CD4-positive, alpha-beta T cell treated with Interleukin-12 subunit alpha and Interleukin-12 subunit beta, for 1 hour (primary cell): ENCODE measurements at places on chromosomes 12 and 14.
A peak's percentile ranks its signal among the peaks of the same experiment; 100 is the strongest.

GRCh38 chr14:67491741-67492507 is 3.4 kb upstream of the TMEM229B start:
- no peak for DNase-seq

DNA sequence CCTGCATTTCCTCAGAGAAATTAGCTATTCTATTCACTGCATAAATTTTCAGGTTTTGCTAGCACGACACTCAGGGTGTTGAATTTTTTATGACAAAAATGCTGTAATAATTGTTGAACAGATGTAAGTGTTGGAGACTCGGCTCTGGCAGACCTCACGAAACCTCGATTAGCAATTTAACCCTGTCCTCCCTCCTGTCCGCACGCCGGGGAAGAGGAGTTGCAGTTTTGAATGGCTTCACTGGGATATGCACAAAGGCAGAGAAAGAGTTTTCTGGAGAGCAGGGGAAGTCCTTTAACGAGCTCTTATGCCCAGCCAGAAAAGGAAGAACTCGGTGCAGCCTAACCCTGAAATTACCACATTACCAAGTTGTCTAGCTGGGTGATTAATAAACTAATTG is 661.1 kb downstream of the VRK1 start:
- DNase-seq: no peak

GRCh38 chr12:30358671-30359070 is 337.0 kb downstream of the IPO8 start:
- DNase-seq: no peak

DNA sequence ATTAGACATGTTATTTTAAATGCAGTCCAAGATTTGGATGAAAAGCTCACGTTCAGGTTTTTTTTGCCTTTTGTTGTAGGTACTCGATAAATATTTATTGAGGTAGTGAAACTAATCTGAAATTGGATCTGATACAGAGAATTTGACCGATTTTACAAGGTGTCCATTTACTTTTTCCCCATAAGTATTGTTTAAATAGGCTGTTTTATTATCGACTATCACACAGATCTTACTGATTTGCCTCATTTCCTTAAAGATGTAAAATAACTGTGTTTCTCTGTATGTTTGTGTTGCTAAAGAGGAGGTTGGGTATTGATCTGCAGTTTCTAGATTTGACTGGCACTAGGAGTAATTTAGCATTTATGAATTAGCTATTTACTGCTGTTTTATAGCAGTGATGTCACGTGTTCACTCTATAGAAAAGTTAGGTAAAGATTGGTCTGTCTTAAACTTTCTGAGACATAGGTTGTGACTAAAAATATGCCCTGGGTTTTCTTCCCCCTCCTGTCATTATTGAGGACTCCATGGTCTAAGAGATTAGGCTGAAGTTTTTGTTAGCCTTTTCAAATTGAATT is 3.5 kb downstream of the RAP1B start:
- no peak for DNase-seq

- DNase-seq: no peak
Measured at GRCh38 chr12:106378788-106379187, 21.2 kb downstream of the POLR3B start.

- no peak for DNase-seq
Measured at GRCh38 chr14:39175445-39176262, 600 bp downstream of the PNN start.

DNA sequence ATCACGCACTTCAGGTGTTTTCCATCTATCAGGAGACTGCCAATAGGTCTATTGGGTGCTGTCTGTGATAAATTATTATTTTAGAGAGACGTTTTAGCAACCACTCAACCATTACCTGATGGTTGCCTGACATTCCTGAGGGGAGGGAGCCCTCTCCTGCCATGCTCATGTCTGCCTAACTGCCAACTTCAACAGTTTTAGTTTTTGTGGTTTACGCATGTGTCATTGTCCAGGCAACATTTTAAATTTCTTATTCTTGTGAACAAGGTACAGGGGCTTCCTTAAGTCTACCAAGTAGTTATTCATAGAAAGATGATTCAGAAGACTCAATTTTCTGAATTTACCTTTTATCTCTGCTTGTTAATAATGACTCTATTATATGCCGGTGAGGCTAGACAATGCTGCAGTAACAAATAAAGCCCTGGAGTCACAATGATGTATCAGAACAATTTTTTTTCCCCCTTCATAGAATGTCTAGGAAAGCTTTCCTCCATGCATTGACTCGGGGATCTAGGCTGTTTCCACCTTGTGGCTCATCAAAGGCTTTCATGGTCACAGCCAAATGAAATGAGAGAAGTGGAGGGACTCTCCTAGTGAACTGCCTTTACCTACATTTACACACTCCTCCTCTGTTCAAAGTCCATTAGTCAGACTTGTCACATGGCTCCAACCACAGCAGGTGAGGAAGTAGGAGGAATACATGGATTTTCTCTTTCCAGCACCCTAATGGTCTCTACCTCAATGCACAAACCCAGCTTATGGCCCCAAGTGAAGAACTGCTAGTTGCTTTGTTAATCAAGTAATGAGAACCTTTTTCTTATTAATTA is 225.8 kb downstream of the CRADD start:
- DNase-seq: no peak

DNA sequence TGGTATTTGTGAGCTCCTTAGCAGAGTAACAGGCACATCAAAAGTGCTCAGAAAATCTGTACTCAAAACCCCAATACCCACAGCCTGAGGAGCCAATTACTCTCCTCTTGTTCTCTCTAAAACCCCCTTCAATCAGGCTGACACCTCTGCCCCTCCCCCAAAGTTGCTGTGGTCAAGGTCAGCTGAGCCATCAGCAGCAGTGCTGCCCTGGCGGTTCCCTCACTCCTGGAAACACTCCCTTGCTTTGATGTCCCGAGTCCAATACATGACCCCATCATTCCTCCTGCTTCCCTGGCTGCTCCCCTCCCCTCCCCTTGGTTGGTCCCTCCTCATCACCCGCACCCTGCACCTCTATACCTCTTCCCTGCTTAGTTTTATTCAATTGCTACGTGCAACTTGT is 57.2 kb upstream of the C14orf132 start:
- no peak for DNase-seq

DNA sequence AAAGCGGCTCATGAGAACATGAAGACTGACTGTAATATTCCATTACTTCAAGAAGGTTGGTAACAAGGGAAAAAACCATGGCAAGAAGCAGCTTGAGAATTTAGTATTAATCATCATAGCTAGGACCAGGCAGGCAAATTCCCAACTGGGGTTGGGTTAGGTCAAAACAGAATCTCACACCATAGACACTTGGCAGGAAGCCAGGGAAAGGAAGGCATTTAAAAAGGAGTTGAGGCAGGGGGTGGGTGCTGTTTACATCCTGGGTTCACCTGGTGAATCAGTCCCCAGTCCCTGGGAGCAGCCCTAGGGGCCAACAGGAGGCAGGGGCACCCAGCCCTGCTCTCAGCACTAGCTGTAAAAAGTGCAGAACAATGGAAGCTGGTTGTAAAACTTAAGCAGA is 108.6 kb downstream of the EGLN3 start:
- no peak for DNase-seq

DNA sequence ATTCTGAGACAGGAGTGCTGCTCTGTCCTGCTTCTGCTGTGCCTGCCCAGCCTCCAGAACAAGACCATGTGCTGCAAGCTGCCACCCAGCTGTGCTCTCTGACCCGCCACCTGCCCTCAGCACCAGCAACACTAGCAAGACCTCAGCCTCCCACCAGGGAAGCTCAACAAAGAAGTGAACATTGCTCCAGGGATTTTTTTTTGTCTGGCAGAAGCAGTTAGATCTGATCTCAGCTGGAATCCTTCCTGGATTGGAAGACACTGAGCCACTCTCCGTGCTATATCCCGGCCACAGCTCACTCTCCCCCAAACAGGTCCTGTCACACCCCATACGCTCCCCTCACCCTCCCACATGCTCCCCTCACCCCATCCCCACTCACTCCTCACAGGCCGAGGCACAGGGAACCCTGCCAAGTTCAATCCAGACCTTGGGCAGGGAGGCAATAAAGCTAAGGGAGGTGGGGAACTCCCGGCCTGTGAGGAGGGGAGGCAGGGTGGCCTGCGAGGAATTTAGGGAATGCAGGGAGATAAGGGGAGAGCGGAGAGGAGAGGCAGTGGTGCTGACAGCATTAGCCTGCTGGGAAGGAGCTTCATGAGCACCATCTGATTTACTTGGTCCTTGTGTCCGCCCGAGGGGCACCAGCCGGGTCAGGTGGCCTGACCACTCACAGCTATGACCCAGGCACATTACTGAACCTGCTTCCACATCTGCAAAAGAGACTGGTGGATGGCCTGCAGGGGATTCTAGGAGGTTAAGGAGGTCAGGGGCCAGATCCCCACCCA is 29.7 kb downstream of the CCDC85C start:
- no peak for DNase-seq

GRCh38 chr14:74605531-74606223 is 6.4 kb downstream of the LTBP2 start:
- DNase-seq: no peak

GRCh38 chr14:88196925-88197324 is 126.1 kb downstream of the KCNK10 start:
- DNase-seq: no peak

GRCh38 chr12:96985515-96986362 is 78.7 kb downstream of the NEDD1 start:
- peak; percentile 52 for DNase-seq

DNA sequence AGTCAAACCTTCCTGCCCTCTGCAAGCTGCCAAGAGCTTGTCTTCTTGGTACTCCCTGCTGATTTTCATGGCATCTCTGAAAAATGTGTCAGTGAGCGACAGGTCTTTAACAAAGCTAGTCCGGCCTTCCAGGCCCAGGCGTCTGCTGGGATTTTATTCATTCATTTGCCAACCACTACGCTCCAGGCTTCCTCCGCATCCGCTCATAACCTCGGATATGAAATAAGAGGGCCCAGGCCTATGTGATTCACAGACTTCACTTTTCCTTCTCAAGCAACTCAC is 13.8 kb downstream of the TSPAN9 start:
- no peak for DNase-seq

- no peak for DNase-seq
Measured at GRCh38 chr12:19239102-19239501, 109.6 kb downstream of the PLEKHA5 start.

DNA sequence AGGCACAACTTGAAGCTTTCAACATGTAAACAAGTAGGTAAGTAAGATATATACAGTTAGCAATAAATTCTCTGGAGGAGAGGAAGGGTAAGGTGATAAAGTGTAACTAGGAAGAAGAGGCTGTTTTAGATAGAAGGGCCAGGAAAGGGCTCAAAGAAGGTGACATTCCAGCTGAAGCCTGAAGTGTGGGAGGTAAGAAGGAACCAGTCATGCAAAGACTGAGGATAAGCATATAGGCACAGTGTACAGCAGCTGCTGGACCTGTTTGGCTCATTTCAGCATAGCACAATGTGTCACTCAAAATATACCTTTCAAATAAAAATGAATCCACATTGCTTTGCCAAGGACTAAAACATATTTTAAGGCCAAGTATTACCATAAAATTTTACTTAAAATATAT is 28.6 kb upstream of the ARL1 start:
- no peak for DNase-seq

GRCh38 chr14:36078080-36078479 is 98.4 kb downstream of the PTCSC3 start:
- no peak for DNase-seq

GRCh38 chr12:116332705-116333380 is 55.4 kb upstream of the MED13L start:
- DNase-seq: no peak

GRCh38 chr14:93011141-93011529 is 88.2 kb downstream of the CHGA start:
- DNase-seq: no peak

DNA sequence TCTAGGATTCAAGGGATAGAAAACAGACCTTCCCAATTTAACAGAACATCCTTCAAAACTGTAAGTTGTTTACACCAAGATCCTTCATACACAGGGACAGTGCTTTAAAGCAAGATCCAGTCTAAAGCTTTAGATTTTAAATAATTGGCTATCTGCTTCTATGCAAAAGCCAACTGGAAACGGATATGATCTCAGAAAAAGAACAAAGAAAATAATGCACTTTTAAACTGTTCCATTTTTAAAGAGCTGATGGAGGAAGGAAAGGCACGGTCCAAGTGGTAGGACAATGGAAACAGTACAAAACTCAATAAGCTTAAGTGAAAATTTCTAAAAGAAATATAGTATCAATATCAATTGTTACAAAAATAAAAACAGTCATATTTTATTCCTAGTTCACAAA is 27.7 kb downstream of the LRP6 start:
- DNase-seq: no peak

DNA sequence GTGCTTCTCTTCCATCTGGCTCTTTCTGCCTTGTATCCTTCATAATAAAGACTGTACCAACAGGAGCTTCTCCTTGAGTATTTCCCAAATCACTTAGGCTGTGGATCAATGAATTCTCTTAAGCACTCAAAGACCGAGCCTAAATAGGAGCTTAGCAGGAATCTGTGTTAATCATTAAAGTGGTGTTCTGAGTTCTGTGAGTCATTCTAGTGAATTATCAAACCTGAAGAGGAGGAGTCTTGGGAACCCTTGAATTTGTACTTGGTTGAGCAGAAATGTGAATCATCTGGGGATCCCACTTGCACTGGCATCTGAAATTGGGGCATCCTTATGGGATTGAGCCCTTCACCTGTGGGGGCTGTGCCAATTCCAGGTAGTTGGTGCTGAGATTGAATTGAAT is 946.2 kb downstream of the BCL11B start:
- DNase-seq: no peak

DNA sequence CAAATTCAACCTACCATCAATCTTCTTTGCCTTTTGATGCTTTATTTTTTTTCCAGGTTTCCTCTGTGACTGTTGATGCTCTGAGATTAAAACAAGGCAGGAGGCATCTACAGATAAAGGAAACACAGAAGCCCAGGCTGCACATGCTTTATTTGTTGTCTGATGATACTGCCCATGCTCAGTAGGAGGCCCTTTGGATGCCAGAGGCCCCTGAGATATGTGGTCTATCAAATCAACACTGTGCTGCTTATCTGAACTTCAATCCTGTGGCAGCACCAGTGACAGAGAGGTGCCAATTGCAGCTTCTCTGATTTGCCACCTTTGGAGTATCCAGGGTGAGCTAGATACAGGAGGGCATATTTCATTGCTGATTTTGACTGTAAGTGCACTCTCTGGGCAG is 571.3 kb upstream of the TBX3 start:
- DNase-seq: no peak

GRCh38 chr14:19917955-19918518 is 2.4 kb upstream of the OR4K5 start:
- DNase-seq: no peak

GRCh38 chr12:76417116-76417515 is 68.9 kb upstream of the BBS10 start:
- no peak for DNase-seq
